T-helper 9 cell (primary cell): ENCODE measurements at places on chromosomes 6 and 20.
A peak's percentile ranks its signal among the peaks of the same experiment; 100 is the strongest.

DNA sequence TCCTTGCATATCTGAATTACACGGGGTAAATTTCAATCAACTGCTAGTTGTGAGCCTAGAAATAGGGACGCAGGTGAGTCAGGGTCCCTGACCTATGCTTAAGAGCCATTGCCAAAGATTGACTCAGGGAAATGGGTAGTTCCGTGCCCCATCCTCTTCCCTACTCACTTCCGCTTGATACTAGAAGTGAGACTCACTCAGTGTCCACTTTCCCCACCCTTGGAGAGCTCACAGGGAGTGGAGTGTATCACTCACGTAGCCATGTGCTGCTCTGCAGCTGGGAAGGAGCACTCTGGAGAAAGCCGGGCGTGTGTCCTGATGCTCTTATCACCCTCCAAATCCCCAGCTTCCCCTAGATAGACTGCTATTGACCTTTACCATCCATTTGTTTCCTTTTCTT is 543 bp upstream of the MUC22 start:
- DNase-seq: no peak

DNA sequence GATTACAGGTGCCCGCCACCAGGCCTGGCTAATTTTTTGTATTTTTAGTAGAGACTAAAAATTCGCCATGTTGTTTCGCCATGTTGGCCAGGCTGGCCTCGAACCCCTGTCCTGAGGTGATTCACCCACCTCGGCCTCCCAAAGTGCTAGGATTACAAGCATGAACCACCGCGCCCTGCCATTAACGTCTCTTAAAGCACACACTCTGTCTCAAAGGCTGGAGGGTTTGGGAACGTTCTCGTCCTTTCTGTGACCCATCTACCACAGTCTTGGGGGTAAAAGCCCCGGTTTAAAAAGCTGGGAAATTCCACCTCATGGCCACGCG is 57.8 kb upstream of the ARID1B start:
- DNase-seq: no peak

GRCh38 chr6:157603314-157603940 is 219.6 kb upstream of the SNX9 start:
- DNase-seq: no peak

GRCh38 chr20:38973645-38974044 is 11.5 kb downstream of the DHX35 start:
- no peak for DNase-seq

- DNase-seq: no peak
Measured at GRCh38 chr6:22613695-22614094, 44.3 kb downstream of the HDGFL1 start.

GRCh38 chr6:111737065-111737521 is 131.4 kb upstream of the TRAF3IP2 start:
- DNase-seq: no peak

DNA sequence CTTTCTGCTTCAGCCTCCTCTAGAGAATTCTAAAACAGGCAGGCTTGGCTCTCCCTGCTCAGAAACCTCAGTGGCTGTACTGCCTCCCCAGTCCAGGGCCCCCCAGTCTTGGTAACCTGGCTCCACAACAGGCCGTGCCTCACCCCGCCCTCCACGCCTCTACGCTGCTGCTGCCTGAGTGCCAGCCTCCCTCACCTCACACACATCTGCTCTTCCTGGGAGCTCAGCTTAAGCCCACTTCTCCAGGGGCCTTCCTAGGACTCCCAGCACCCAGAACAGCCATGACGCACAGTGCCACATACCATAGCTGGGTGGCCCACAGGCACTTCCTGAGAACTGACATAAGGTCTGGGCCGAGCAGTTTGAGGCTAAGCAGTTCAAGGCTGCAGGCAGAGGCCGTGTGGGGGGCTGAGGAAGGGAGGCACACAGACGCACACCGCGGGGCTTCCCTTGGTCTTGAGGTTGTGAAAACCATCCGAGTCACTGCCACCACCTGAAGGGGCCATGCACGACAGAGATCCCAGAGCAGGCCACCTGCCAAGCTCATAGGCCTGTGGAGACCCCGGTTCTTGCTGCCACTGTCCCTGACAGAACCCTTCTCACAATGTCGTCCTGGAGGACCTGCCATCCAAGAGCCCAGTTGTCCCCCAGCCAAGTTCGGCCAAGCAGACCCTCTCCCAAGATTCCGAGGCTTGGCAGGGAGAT is 42.6 kb downstream of the DSTN start:
- DNase-seq: peak; percentile 31

DNA sequence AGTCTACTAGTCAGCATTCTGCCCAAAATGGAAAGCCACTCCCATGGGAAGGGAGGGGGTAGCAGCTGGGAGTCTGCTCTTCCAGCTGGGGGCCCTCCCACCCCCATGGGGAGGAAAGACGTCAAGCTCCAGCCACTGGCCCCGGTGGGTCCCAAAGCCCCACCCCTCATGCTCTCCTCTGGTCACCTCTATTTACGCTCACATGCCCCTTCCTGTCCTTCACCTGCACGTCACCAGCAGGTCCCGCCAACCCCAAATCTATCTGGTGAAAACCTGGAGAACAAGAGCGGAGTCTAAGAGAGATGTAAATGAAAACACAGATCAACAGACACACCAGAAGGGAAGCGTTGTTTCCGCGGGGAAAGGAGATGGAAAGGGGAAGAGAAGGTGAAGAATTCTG is 30.0 kb upstream of the ZBP1 start:
- DNase-seq: no peak

DNA sequence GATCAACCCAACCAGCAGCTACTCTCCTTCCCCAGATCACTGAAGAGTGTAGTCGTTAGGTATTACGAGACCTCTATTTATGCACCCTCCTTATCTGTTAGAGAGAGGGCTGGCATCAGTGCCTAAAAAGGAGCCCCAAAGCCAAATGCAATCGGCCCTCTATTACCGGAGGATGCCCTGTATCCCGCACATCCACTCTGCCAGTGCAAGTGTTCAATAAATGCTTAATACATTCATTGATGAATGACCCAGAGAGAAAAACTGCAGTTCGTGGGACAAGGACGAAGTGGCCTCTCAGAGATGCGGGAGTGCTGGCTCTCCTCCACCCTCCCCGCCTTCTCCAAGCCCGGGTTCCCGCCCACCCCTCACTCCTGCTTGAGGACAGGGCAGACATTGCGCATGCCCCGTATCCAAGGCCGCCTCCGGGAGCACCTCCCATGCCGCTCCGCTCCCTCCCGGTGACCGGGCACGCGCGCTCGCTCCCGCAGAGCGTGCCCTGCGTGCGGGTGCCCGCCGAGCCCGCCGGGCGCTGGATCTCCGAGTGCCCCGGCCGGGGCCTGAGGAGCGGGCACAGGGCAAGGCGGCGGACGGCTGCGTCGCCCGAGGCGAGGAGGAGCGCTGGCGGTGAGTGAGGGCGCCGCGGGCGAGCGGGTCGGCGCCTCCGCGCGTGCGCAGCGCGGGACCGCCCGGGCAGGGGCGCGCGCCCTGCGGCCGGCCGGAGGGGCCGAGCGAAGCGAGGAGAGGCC is 27.2 kb upstream of the BTBD3 start:
- DNase-seq: no peak

- DNase-seq: no peak
Measured at GRCh38 chr6:24910331-24910960, 25.3 kb downstream of the RIPOR2 start.

- DNase-seq: no peak
Measured at GRCh38 chr6:159036673-159037072, 8.1 kb downstream of the TAGAP start.

DNA sequence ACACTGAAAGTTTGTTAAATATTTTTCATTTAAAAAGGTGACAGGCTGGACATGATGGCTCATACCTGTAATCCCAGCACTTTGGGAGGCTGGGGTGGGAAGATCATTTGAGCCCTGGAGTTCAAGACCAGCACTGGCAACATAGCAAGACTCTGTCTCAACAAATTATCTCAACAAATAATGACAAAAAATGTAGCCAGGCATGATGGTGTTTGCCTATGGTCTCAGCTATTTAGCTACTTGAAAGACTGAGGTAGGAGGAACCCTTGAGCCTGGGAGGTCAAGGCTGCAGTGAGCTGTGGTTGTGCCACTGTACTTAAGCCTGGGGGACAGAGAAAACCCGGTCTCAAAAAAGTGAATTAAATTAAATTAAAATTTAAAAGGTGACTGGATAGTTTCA is 56.0 kb upstream of the C6orf118 start:
- DNase-seq: no peak

DNA sequence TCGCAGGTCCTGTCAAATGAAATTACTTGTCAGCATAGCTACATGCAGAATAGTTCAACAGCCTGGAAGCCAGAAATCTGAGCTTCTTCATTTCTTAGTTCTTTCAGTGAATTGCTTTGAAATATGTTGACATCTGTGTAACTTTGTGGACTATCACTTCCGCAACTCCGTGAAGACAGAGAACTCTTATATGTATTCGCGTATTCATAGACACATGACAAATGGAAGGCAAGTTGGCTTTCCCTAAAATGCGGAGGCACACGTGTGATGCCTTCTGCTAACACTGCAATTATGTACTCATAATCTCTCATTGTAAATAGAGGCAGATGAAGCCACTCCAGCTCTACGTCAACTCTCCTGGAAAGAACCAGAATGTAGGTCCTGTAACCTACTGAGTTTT is 701.5 kb downstream of the PRKN start:
- no peak for DNase-seq

GRCh38 chr20:43138061-43138770 is 51.5 kb downstream of the PTPRT start:
- DNase-seq: no peak

GRCh38 chr6:125486881-125487280 is 185.1 kb upstream of the HDDC2 start:
- no peak for DNase-seq
